ENCODE measurements at places on chromosomes 1 and 21.

GRCh38 chr1:97017895-97018294, 296.3 kb downstream of the PTBP2 start:
- DNase-seq: no peak

DNA sequence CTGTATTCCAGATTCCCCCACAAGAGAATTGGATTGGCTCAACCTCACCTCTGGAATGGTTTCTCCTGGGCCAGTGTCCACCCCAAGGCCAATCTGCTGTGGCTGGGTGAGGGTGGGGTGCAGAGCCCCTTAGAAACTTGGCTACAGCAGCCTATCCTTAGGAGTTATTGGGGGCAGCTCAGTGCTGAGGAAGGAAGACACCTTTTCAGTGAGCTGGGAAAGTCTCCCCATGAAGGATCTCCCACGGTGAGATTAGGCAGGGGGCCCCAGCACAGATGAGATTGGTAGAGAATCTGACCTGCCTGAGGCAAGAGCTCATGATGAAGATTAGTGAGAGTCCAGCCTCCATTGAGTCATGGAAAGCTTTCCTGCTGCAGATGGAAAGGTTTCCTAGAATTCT, 78.4 kb downstream of the CCDC185 start:
- DNase-seq: no peak

DNA sequence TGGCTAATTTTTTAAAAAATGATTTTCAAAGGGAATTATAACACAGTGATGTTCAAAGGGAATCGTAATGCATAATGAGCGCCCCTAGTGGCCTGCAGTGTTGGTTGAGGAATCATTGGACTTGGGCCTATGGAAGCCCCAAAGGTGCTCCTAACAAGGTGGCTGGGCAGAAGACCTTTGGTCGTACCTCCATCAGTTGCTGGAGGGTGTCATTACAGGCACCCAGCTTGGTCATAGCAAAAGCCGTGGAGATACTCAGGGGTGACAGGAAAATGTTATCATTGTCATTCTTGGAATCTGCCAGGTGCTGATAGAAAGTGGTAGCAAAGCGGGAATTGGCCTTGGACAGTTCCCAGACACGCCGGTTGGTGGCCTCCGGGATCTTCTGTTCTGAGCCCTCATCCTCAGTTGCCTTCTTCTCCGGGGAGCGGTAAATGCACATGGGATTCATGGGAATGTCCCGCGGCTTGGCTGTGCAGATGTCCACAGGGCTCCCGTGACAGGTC, 2.7 kb downstream of the SERPINC1 start:
- peak; percentile 23 for DNase-seq

DNA sequence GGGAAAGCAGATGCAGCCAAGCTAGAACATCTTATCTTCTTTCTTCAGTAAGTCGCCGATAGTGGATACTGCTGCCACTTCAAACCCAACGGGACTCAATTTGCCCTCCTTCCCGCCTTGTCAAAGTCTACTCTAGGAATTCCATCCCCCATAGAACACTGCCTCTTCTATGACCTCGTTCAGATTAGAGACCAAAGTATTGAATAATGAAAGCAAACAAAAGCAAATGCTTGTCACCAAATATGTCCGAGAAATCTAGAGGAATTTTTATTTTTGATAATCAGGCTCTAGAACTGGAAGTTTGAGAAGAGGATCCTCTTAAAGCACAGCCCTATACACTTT, 853 bp upstream of the RRAGC start:
- DNase-seq: no peak

DNA sequence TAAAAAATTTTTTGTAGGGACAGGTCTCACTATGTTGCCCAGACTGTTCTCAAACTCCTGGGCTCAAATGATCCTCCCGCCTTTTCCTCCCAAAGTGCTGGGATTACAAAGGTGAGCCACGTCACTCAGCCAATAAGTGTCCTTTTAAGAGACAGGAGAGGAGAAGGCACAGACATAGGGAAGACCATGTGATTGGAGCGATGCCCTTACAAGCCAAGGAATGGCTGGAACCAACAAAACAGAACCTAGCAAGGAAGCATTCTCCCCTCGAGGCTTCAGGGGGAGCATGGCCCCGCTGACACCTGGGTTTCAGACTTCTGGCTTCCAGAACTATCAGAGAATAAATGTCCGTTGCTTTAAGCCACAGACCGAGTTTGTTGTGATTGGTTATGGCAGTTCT, 37.0 kb downstream of the NDUFS5 start:
- no peak for DNase-seq

- no peak for DNase-seq
These were observed 501.8 kb upstream of the ZRANB2 start for GRCh38 chr1:71582673-71583072.

- peak; percentile 39 for DNase-seq
These were observed at the start of gene ABL2 for GRCh38 chr1:179229214-179230140. TSS of gene ABL2 (minus strand) at chr1:179229677. CDS start at chr1:179229397, 280 bp downstream.

DNA sequence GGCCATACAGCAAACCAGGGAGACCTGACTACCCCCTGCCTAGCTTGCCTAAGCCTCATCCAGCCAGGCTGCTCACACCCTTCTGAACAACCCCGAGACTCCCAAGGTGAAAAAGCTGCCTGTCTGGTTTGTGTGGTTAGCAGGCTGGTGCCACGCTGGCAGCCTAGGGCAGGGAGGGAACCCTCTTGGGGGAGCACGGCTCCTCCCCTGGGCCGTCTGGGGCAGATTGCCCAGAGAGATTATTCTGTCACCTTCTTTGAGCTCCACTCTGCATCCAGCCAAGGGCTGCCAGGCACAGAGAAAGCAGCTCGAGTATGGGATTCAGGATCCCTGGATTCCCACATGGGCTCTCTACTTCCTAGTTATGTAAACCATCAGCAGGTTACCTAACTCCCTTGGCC, 27.5 kb upstream of the TCEA3 start:
- DNase-seq: peak; percentile 96

DNA sequence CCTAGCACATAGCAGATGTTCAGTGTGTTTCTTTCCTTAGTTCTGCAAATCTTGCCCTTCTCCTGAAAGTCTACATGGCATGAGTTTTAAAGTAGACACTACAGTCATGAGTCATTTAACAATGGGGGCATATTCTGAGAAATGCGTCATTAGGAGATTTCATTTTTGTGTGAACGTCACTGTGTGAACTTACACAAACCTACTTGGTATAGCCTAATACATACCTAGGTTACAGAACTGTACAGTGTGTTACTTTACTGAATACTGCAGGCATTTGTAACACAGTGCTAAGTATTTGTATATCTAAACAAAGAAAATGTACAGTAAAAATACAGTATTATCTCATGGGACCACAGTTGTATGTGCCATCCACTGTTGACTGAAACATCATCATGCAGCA, 10.0 kb downstream of the TTF2 start:
- no peak for DNase-seq

DNA sequence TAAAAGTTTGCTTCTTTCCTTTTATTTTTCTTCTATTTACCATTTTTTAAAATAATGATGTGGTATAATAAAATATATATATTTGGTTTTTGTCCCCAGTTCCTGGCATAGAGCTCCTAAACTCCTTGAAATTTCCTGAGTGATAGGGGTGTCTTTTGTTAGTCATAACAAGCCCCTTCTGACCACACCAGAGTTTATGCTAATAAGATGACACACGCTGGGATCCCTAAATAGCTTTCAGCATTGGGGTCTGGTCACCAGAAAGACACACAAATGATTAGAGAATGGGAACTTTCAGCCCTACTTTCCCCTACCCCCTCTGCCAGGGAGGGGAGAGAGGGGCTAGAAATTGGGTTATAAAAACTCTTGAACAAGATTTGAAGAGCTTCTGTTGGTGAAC, 56.2 kb downstream of the COL24A1 start:
- no peak for DNase-seq

GRCh38 chr1:198793714-198794113, 154.9 kb downstream of the PTPRC start:
- no peak for DNase-seq

- no peak for DNase-seq
These were observed 61.2 kb upstream of the TNR start for GRCh38 chr1:175804561-175804960.

- DNase-seq: no peak
These were observed 7.6 kb downstream of the DHRS3 start for GRCh38 chr1:12610305-12610935.

DNA sequence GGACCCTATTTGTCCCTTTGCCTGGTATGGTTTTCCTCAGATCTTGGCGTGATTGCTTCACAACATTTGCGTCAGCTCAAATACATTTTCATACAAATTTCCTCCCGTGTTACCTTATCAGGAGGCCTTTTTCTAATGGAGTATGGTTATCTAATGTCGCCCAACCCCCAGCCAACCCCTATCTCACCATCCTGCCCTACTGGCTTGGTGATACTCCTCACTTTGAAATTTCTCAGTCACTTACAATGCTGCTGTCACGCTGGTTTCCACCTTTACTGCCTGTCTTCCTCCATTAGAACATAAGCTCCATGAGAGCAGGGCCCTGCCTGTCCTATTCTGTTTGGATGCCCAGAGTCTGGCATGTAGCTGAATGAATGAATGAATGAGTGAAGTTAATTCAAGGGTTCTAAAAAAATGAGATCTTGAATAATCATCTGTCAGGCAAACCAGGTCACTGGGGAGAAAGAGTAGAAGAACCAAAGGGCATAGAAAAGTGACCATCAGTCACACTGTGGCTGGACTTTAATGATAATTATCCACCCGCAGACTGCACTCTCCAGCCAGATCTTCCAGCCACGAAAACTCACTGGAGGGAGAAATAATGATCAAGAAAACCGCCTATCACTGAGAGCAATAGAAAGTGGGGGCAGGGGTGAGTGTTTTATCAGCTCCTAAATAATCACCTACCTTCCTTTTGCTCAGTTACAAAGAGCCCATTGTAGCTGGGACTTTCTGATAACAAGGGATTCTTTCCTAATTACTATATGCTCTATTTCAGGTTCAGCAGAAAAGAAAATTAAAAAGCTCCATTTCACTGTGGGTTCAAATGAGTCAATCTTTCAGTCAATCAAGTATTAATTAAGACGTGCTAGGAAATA, 21.3 kb downstream of the KIAA0040 start:
- no peak for DNase-seq

- DNase-seq: no peak
These were observed 15.6 kb upstream of the HMGCS2 start for GRCh38 chr1:119784191-119784781.

- DNase-seq: peak; percentile 64
These were observed 144.4 kb upstream of the ZNF644 start for GRCh38 chr1:91166106-91166712.

GRCh38 chr1:200392625-200393185, 17.1 kb downstream of the ZNF281 start:
- no peak for DNase-seq

GRCh38 chr1:169949139-169949538, 55.4 kb upstream of the SCYL3 start:
- DNase-seq: no peak

GRCh38 chr21:40331172-40331571, 463.9 kb downstream of the PCP4 start:
- no peak for DNase-seq

DNA sequence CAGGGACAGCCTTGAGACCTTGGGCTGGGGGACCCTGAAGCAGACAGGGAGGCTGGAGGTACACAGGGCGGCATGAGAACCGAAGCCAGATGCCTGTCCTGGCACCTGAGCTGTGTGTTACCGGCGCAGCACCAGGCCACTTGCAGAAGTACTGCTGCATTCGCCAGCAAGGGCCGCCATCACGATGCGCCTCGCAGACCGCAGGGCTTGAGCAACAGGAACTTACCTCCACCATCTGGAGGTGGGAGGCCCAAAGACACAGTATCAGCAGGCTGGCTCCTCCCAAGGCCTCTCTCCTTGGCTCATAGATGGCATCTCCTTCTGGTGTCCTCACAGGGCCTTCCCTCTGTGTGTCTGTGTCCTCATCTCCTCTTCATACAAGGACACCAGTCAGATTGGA, 90.1 kb downstream of the PRDM16 start:
- DNase-seq: no peak

DNA sequence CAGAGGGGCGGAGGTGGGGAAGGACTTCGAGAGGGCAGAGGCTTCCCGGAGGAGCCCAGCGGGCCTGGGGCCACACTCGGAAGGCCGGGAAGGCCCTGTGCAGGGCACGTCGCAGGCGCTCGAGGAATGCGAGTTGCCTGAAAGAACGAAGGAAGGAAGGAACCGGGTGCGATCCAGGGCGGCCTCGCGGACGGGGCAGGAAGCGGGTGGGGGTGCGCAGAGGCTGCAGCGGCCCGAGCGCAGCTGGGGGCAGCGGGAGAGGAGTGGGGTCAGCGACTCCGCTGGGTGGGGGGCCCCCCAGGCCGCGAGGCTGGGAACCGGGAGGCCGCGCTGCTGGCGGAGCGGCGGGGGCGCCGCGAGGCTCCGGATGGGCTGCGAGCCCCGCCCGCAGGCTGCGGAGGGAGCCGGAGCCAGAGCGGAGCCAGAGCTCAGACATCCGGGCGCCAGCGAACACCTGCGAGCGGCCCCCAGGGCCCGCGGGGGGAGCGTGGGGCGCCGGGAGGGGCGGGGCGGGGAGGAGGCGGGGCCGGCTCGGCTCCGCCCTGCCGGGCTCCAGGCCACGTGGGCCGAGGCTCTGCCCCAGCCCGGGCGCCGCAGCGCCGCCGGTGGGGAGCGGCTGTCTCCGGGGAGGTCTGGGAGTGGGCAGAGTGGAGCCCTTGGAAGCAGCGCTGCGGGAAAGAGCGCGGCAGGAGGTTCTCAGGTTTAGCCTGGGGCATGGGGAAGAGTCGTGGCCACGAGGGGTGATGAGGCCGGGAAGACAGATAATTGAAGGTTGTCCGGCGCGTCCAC, 4.6 kb downstream of the ID3 start:
- DNase-seq: peak; percentile 59

DNA sequence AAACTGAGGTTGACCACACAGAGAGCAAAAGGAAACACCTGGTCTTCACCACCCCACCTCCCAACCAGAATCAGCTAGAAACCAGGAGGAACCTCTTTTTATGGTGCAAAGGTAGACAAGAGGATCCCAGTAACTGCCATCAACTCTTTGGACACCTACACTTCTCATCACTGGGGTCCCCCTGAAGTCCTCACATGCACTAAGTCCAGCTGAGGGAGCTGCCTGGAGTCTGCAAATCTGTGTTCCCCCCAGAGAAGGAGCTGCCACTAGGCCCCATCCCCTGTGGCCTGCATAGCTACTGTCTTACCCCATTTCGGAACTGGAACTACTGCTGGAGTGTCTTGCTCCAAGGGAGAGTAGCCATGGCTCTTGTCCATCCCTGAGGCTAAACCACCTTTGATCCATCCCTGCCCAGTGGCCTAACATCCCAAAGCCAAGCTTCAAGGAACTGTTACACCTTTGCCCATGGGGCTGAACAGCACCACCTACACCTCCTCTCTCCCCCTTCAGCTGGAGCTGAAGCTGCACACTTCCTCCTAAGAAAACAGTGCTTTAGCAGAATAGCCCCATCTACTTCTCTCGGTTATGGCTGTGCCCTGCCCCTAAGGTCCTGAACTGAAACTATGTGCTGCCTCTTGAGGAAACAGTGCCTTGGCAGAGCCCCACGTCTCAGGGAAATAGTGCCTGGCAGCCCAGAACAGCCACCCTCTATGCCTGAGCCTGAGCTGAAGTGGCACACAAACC, 85.4 kb upstream of the CD53 start:
- DNase-seq: no peak
